ENCODE measurements at places on chromosomes 11 and 22. TPM values are rescaled to one million over a fixed set of nuclear protein-coding genes. Genes with fewer than 3 reads are reported as not detected.

DNA sequence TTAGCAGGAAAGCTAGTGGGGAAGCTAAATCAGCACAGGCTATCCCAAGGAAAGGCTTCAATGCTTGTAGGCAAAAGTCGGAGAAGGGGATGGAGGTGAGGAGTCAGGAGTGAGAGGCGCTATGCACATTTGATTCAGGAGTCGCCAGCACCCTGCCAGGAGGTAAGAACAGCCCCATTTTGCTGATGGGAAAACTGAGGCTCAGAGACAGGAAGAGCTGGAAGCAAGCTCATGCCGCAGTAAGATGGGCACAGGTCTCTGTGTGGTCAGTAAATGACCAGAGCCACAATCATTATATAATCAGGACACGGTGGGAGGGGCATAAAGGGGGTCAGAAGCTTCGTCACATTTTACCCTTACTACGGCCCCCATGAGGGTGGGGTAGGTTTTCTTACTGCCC lies 504.4 kb downstream of the MN1 start:
- H3K36me3 ChIP-seq, result no peaks in the 10 kb centered on the region
- no peak for DNase-seq
- H3K4me3 ChIP-seq, result no peak overlapping the region
- no peak overlapping the region for H3K27ac ChIP-seq
- no peaks in the 10 kb centered on the region for H3K4me1 ChIP-seq
- H3K27me3 ChIP-seq, result peaks cover 21% of the 10 kb centered on the region

- no peaks in the 10 kb centered on the region for H3K27me3 ChIP-seq
- H3K27ac ChIP-seq, result no peak overlapping the region
- no peaks in the 10 kb centered on the region for H3K36me3 ChIP-seq
- peaks cover 3% of the 10 kb centered on the region for H3K4me1 ChIP-seq
- H3K4me3 ChIP-seq, result no peak overlapping the region
- DNase-seq, result no peak
Observed at GRCh38 chr11:66450560-66450959, 11.9 kb upstream of the MRPL11 start.

DNA sequence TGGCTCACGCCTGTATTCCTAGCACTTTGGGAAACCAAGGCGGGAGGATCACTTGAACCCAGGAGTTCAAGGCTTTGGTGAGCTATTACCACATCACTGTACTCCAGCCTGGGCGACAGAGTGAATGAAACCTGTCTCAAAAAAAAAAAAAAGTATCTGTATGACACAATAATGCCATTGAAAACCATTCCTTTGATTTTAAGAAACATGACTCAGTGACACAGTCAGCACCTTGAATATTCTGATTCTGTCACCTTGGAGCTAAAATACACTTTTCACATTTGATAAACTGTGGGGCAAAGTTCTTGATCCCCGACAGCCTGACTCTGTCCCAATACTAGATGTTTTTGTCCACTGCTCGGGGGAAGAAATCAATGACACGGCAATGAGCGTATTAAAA lies 16.7 kb upstream of the ELFN2 start:
- H3K27ac ChIP-seq, result no peak overlapping the region
- no peak for DNase-seq
- H3K36me3 ChIP-seq, result peaks cover 3% of the 10 kb centered on the region
- no peak overlapping the region for H3K4me3 ChIP-seq
- peaks cover 22% of the 10 kb centered on the region for H3K27me3 ChIP-seq
- no peaks in the 10 kb centered on the region for H3K4me1 ChIP-seq

GRCh38 chr11:70637949-70638583 lies 239.7 kb downstream of the CTTN start:
- no peak overlapping the region for H3K4me3 ChIP-seq
- no peaks in the 10 kb centered on the region for H3K36me3 ChIP-seq
- H3K4me1 ChIP-seq, result no peaks in the 10 kb centered on the region
- DNase-seq, result no peak
- H3K27me3 ChIP-seq, result peaks cover 17% of the 10 kb centered on the region
- H3K27ac ChIP-seq, result no peak overlapping the region

DNA sequence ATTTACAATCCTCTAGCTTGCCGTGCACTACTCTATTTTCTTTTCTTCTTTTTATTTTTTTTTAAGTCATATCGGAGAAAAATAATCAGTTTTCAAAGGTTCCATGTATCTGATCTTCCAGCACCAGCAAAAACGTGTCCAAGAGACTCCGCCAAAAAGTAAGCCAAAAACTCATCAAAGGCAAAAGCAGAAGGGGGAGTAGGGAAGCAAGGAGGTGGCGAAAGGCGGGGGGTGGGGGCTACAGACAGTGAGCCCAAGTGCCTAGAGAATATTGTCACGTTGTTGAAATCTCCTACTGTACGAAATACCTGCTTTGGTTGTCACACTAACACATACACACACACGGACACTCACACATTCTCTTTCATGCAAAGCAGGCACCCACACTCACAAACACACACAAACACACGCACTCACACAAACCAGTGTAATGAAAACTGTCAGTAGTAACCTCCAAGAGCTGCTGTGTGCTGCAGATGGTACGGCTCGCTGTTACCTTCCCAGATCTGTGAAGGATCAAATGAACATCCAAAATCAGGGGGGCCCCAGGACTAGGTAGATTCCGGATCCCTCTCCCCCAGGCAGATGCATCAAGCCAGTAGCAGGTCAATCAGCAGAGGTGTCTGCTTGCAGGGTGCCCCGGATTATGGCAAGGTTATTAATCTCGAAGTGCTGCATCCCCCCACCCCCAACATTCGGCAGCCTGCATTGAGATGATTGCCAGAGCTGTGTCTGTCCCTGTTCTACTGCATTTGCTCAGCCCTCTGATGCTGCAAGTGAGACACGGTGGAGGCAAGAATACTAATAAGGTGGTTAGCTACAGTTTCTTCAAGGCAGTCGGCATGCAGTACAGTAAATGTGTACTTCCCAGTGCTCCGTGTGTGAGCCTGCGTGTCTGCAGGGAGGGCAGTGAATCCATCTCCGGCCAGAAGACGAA lies at the start of gene LRRC4C:
Gene LRRC4C (minus strand): TSS at position 188 of the 937 bp plus-strand sequence.
- H3K27me3 ChIP-seq, result no peaks in the 10 kb centered on the region
- H3K36me3 ChIP-seq, result no peaks in the 10 kb centered on the region
- H3K4me1 ChIP-seq, result no peaks in the 10 kb centered on the region
- no peak for DNase-seq

DNA sequence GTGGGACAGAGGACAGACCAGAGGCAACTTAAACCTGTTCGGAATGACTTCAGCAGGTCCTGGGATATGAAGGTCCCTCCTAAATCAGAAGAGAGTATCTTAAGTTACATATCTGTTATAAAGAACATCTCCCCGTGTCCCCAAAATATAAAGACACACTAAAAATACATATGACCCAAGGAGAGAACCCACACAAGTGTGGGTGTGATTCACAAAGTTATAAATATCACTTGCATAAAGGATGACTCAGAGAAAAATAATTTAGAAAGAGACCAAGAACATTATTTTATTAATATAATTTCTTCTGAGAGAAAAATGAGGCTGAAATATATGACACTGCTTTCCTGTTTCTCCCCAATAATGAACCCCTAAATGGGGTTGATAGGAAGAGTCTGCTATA lies 14.2 kb downstream of the OR5B21 start:
- DNase-seq, result no peak
- peaks cover 11% of the 10 kb centered on the region for H3K4me1 ChIP-seq
- no peak overlapping the region for H3K27ac ChIP-seq
- H3K27me3 ChIP-seq, result peaks cover 3% of the 10 kb centered on the region
- no peaks in the 10 kb centered on the region for H3K36me3 ChIP-seq
- H3K4me3 ChIP-seq, result no peak overlapping the region

- no peak for DNase-seq
- no peak overlapping the region for H3K4me3 ChIP-seq
- no peaks in the 10 kb centered on the region for H3K27me3 ChIP-seq
Observed at GRCh38 chr11:16126362-16126761, 230.0 kb downstream of the SOX6 start.

DNA sequence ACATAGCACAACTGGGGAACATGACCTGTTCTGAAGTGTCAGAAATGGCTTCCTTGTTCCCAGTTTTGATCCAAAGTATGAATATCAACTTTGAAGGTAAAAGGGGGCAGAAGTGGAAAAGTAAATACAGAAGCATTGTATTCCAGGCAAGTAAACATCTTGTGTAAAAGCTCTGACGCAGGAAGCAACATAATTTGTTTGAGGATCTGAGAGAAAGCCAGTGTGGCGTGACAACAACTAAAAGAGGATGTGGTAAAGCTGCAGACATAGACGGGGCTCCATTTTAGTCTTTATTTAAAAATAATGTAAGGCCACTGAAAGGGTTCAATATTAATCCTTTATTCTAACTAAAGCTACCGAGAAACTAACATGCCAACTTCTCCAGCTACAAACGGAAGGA lies 310.2 kb downstream of the DLG2 start:
- no peak for DNase-seq
- H3K27me3 ChIP-seq, result no peaks in the 10 kb centered on the region
- no peak overlapping the region for H3K4me3 ChIP-seq
- no peaks in the 10 kb centered on the region for H3K4me1 ChIP-seq
- H3K27ac ChIP-seq, result no peak overlapping the region
- H3K36me3 ChIP-seq, result no peaks in the 10 kb centered on the region

- no peaks in the 10 kb centered on the region for H3K36me3 ChIP-seq
- H3K4me1 ChIP-seq, result no peaks in the 10 kb centered on the region
- no peak overlapping the region for H3K4me3 ChIP-seq
Observed at GRCh38 chr22:46528121-46528610, 9.3 kb downstream of the CELSR1 start.

DNA sequence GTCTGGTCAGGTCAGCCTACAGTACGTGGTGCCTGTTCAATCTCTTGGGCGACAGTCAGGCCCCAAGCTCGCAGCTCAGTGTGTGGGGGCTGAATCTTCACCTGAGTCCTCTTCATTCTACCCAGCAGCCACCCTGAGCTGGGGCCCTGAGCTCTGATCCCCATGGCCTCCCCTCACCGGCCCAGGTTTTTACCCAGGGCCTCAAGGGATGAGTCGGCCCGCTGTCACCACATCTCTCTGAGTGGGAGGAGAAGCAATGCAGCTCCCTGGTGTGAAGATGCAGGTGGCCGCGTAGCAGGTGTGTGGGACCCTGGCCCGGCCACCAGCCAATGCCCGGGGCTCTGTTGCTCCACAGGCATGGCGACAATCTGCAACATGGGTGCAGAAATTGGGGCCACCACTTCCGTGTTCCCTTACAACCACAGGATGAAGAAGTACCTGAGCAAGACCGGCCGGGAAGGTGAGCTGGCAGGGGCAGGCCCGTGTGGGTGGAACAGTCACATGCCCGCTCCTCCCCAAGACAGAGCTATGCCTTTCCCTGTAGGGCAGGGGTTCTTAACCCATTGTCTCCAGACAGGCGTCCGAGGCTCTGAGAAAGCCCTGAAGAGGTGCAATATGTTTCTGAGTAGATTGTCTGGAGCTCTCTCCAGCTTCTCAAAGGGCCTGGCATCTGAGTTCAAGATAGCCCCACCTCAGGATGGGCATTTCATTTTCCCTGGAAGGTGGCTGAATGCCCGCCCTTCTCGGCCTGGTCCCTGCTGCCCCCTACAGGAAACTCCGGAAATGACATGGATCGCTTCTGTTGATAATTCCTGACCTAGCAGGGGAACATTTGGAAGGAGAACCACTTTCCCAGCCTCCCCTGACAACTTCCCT lies 26.9 kb downstream of the POLR3H start:
- no peak overlapping the region for H3K4me3 ChIP-seq
- H3K4me1 ChIP-seq, result no peaks in the 10 kb centered on the region
- H3K27ac ChIP-seq, result no peak overlapping the region
- H3K27me3 ChIP-seq, result no peaks in the 10 kb centered on the region
- peaks cover 38% of the 10 kb centered on the region for H3K36me3 ChIP-seq

- H3K36me3 ChIP-seq, result no peaks in the 10 kb centered on the region
- no peaks in the 10 kb centered on the region for H3K27me3 ChIP-seq
- H3K27ac ChIP-seq, result no peak overlapping the region
Observed at GRCh38 chr11:102552447-102553194, 22.1 kb upstream of the MMP7 start.

GRCh38 chr11:19345848-19346681 lies 105.3 kb upstream of the E2F8 start:
- H3K36me3 ChIP-seq, result no peaks in the 10 kb centered on the region
- no peak overlapping the region for H3K4me3 ChIP-seq
- peaks cover 7% of the 10 kb centered on the region for H3K4me1 ChIP-seq
- DNase-seq, result no peak

GRCh38 chr11:117396970-117397369 lies 69.3 kb downstream of the CEP164 start:
- H3K4me3 ChIP-seq, result no peak overlapping the region
- peaks cover 58% of the 10 kb centered on the region for H3K36me3 ChIP-seq
- DNase-seq, result no peak
- no peak overlapping the region for H3K27ac ChIP-seq
- H3K4me1 ChIP-seq, result no peaks in the 10 kb centered on the region
- no peaks in the 10 kb centered on the region for H3K27me3 ChIP-seq

GRCh38 chr11:62457478-62457877 lies 38.6 kb downstream of the SCGB1A1 start:
- no peak overlapping the region for H3K27ac ChIP-seq
- no peaks in the 10 kb centered on the region for H3K4me1 ChIP-seq
- H3K4me3 ChIP-seq, result no peak overlapping the region
- H3K36me3 ChIP-seq, result no peaks in the 10 kb centered on the region
- no peaks in the 10 kb centered on the region for H3K27me3 ChIP-seq

DNA sequence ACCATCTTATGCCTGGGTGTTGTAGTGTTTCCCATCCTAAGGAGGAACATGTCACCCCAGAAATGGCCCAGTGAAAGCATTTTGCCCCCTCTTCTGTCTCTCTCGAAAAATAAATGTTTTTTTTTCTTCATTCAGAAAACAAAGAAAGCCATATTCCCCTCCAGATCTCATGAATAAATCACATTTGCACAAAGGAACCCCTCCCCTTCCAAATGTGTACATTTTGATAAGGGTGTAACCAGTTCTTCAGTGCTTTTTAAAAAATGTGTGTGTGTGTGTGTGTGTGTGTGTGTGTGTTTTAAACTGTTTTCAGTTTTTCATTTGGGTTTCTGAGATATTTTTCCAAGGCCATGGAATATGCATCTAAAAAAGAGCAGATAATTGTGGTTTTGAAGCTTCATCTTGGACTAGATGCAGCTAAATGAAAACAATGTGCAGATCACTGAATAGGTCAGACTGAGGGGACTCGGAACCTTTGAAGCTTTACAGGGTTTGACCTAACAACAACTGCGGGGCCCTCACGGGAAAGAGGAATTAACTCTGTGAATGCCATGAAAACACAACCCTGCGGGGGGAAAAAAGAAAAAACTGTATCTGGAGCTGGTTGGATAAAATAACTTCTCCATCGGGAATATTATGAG lies 76.4 kb downstream of the YAP1 start:
- no peak overlapping the region for H3K27ac ChIP-seq
- peaks cover 2% of the 10 kb centered on the region for H3K27me3 ChIP-seq
- no peaks in the 10 kb centered on the region for H3K4me1 ChIP-seq
- no peak overlapping the region for H3K4me3 ChIP-seq

DNA sequence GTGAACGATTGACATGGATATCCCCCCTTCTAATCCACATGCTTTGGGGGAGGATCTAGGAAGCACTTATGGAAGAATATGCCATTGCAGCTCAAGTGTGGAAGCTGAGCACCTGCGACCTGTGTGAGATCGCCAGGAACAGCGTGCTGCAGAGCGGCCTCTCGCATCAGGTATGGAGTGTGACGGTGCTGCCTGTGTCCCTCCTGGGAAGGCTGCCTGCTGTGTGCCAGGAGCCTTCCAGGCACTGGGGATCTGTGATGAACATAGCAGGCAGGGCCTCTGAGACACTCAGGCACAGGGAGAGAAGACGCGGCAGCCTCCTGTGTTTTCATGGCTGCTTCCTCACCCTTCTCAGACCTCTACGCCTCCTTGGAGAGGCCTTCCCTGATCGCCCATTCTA lies 36.5 kb downstream of the RNF141 start:
- H3K4me3 ChIP-seq, result no peak overlapping the region
- H3K4me1 ChIP-seq, result no peaks in the 10 kb centered on the region
- no peak for DNase-seq

The LDHAL6A gene
- not detected for total RNA-seq

The CNTF gene
- 4.3 TPM for total RNA-seq

The CADM1 gene
- total RNA-seq, result 3.1 TPM

The CDC42BPG gene
- total RNA-seq, result 7.8 TPM

The BRMS1 gene
- total RNA-seq, result 58.8 TPM

The CYP2D6 gene
- total RNA-seq, result 8.6 TPM

The ENTHD1 gene
- total RNA-seq, result 0.20 TPM
